NCI-H1436 (cell line): ENCODE measurements at places on chromosomes 4 and X.

DNA sequence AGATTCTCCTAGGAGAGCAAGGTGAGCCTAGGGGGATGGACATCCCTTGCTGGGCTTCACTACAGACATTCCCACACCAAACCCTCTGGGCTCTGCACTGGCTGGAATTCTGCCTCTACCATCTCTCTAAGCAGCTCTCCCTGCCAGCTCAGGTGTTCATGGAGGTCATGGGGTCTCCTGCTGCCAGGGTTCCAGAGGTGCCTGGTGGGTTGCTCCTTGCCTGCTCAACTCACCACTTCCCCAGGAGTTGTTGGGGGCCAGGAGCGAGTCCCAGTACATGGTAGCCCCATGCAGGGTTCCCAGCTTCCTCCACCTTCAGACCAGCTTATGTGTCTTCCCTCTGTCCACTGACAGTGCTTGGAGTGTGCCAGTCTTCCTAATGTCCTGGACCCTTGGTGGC is 167.8 kb upstream of the PAQR3 start:
- DNase-seq: no peak

DNA sequence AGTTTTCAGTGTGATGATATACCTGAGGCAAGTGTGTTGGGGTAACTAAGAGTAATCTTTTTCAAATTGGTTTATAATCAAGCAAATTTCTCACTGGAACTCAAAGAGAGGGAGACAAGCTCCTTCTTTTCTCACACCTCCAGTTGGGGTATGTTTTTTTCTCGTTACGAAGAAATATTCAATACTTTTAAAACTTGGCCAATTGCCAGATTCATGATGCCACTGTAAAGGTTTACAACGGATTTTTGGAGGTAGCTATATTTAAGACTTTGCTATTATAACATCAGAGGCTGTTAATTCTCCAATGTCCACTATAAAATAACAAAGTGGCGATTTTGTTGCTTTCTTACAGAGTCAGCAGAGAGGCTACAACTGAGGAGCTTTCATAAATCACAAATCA is 49.2 kb upstream of the ATP8A1 start:
- no peak for DNase-seq

- DNase-seq: no peak
Measured at GRCh38 chr4:15740764-15741404, 37.2 kb upstream of the CD38 start.

GRCh38 chr4:52576961-52577623 is 82.0 kb downstream of the USP46 start:
- DNase-seq: no peak

DNA sequence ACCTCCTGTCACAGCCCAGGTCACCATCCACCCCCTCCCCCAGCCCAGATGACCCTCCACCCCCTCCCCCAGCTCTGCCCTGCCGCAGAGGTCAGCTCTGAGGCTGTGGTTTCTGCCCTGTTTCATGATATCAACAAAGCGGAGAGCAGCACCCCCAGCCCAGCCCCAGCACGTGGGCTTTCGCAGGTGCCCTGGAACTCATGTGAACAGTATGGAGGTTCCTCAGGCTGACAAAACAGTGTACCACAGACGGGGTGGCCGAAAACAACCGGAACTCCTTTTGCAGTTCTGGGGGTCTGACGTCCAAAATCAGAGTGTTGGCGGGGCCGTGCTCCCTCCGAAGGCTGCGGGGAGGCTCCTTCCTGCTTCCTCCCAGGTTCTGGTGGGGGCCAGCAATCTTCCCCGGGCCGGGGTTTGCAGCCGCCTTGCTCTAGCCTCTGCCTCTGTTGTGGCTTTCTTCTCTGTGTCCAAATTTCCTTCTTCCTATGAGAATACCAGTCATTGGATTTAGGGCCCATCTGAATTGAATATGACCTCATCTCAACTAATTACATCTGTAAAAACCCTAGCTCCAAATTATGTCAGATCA is 7.9 kb upstream of the PSAPL1 start:
- no peak for DNase-seq

DNA sequence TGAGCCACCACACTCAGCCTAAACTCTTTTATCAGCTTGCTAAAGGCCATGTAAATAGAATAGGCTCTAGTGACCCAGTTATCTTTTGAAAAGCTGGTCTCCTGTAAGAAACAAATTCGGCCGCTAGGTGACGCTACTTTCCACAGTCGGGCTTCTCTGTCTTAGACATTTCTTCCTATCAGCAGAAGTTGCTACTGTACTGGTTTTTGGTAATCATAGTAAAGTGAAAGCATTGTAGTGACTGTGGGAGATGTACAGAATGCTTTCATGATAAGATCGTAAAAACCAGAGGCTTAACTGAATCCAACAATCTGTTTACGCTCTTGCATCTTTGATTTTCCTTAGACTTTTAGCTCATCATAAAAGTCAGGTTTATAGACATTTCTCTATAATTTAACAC is 82.6 kb downstream of the GK start:
- peak; percentile 14 for DNase-seq

GRCh38 chr4:86247320-86247719 is 112.5 kb downstream of the MAPK10 start:
- DNase-seq: no peak
